Pulmonary artery endothelial cell (primary cell): ENCODE measurements at places on chromosomes 1 and 21. TPM values are rescaled to one million over a fixed set of nuclear protein-coding genes. Genes with fewer than 3 reads are reported as not detected.

The GBP3 gene
- total RNA-seq = 12.7 and 23.9 TPM in 2 replicates

GRCh38 chr1:60017508-60018205 lies 55.9 kb downstream of the C1orf87 start:
- DNase-seq = no peak

DNA sequence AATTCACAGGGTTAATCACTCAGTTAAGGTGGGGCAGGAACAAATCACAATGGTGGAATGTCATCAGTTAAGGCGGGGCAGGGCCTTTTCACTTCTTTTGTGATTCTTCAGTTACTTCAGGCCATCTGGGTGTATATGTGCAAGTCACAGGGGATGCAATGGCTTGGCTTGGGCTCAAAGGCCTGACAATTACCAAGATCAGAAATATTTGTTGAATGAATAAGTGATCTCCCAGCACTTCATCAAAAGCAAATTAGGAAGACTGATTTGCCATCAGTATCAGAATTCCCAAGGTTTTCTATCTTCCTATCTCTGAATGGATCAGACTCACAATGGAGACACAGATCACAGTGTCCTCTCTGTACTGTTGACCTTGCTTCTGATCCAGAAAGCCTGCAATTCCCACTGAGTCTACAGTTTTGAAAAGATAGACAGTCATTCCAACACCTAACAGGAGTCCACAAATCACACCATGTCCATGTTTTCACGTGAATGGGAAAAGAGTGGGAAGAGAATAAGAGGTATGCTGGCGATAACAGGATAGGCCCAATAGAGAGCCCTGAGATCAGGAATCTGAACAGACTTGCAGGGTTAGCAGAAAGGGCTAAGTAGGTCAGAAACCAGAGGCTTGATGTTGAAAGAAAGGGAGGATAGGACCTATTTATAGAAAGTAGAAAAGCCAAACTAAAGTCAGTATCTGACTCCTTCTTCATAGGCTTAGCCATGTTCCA lies 75.3 kb downstream of the KCNK1 start:
- no peak for DNase-seq

DNA sequence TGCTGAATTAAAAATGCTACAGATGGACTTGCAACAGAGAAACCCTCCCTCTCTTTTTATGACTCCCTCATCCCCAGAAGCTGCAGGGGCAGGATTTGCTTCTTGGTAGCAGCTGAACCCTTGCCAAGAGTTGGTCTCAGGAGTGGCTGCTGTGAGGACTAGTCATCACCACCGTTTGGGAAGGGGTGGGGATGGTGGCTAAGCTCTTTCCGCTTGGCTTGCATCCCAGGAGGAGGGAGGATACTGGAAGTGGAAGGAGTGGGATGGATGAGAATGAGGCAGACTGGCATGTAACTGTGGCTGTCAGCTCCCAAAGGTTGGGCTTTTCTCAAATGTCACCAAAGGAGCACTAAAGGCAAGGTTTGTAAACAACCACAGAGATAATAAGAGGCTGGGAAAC lies 50.8 kb upstream of the COL24A1 start:
- no peak for DNase-seq

DNA sequence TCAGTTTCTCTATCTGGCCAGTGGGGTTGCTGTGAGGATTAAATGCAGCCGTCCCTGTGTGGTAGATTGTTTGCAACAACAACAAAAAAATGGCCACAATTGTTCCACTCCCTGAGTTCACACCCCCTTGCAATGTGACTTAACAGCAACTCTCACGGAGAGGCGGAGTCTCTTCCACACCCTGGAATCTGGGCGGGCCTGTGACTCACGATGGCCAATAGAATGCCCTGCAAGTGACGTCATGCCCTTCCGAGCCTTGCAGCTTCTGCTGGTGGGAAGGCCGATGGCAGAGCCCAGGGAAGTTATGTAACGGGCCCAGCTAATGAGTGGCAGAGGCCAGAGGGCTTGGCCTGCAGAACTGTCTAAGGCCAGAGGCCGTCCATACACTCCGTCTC lies 87.9 kb downstream of the RIPK4 start:
- DNase-seq = peak; percentile 79
